Neural crest cell (in vitro differentiated cells): ENCODE measurements at places on chromosomes 12 and 14.

GRCh38 chr12:76766161-76766560 is 2.2 kb downstream of the ZDHHC17 start:
- DNase-seq: no peak

- no peak for DNase-seq
Measured at GRCh38 chr12:27733052-27733656, 22.5 kb downstream of the MRPS35 start.

- DNase-seq: no peak
Measured at GRCh38 chr12:128455851-128456250, 188.9 kb downstream of the TMEM132C start.

DNA sequence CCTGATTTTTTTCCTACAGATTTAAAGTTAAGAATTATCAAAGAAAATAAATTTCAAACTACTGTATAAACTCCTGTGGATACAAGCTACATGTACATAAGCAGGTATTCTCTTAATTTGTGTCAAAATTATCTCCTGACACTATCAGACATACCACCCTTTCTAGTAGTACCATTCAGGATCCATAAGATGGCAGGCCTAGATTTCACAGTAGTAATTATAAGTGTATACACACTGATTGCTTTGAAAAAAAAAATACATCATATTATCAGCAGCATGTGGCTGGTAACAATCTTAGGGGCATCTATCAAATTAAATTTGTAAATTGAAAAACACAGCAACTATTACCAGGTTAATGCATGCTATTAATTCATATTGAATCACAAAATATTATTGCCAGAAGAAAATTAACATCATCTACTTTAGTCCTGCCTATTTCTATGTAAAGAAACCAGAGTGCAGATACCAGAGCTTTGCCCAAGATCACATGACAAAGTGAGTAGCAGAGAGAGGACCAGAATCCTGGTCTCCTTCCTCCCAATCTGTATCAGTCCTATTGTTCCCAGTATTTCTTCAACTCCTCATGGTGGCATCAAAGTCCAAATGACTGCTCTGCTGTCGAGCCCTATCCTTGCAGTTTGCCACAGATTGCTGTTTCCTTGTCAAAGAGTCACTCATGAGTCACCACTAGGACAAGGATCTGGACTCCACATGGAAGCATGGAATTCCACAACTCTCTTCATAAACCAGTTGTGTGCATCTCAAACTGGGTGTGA is 27.7 kb upstream of the CALM1 start:
- DNase-seq: no peak

GRCh38 chr12:83123039-83123438 is 436.3 kb downstream of the TMTC2 start:
- DNase-seq: no peak

- DNase-seq: no peak
Measured at GRCh38 chr12:61781021-61781581, 479.1 kb upstream of the USP15 start.
